ENCODE measurements at places on chromosomes 1 and 21.
A peak's percentile ranks its signal among the peaks of the same experiment; 100 is the strongest.

DNA sequence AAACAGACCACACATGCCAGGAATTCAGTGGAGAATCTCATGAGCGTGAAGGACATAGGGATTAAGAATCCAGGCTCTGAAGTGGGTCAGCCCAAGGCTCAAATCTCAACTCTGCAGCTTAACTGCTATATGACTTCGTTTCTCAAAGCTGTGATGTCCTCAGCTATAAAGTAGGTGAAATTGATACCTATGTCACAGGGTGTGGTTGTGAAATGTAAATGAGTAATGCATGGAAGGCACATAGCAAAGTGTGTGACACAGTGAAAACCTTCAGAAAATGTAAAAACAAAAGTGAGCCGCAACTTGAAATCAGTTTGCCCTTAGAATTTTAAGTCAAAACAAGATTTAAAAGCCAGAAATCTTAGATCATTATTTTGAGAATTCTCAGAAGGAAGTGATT lies 145.7 kb upstream of the PRMT6 start:
- DNase-seq: no peak

GRCh38 chr1:46193984-46194570 lies 4.2 kb downstream of the POMGNT1 start:
- DNase-seq: no peak

DNA sequence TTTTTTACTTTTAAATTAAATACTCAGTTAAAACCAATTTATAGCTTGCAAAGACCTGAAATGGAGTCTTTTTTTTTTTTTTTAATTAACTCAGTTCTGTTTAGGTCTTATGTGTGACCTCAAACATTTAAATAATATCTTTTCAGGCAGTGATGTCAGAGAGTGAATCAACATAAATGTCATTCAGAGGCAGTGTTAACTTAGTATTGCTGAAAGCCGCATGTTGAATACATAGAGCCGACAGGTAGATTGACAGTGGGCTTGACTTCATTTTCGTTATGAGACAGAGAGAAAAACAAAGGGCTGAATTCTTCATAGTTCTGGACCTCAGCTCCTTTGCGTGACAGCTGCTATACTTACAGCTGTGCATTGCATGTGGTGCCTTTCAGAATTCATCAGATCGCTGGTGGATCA lies 51.5 kb downstream of the PRDM2 start:
- no peak for DNase-seq

DNA sequence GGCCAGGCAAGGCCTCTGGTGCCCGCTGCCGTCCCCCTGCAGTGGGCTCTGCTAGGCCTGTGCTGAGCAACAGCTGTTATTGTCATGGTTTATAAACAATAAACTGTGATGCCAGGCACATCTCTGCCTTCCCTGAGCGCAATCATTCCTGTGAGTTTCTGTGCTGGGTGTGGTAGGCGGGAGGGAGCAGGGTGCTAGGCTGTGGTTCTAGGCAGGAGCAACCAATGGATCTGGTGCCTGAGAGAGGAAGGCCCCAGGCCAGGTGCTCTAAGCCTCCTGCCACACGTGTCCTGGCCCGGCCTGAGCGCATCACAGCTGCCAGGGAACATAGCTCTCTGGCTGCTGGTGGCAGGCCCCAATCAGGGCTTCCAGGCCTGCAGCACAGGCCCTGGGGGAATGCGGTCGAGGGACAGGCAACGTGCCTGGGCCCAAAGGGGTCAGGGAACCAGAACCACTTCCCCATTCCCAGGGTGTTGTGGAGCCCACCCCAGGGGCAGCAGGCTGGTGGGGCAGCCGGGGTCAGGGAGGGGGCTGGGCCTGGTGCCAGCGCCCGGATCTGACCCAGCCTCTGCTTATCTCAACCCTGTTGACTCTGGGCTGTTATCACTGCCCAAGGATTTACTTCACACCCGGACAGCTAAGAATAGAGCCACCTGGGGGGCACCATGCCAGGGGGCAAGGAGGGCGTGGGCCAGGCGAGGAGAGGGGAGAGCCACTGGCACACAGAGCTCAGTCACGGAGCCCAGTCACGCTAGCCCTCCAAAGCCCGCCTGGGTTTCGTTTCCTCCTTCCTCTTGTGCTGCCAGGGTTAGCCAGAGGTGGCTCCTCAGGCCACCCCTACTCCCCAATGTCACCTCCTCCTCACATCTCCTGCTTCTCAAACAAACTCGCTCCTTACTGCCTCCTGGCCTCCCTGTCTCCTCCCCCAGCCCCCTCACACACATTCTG lies 11.5 kb downstream of the TRIM46 start:
- no peak for DNase-seq

DNA sequence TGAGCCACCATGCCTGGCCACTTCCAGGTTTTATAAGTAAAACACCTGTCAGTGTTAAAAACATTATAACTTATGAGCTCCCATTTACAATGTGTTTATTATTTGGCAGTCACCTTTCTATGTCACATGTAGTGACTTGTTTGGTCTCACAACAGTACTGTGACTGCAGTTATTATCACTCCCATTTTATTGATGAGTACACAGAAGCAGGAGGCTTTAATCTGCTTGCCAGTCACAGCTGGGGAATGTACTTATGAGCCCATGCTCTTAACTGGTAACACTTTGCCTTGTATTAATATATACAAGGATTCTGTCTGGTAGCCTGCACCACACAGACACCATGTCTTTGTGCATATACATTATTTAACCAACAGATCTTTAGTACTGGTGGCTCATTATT lies 31.1 kb upstream of the BACH1 start:
- DNase-seq: no peak

DNA sequence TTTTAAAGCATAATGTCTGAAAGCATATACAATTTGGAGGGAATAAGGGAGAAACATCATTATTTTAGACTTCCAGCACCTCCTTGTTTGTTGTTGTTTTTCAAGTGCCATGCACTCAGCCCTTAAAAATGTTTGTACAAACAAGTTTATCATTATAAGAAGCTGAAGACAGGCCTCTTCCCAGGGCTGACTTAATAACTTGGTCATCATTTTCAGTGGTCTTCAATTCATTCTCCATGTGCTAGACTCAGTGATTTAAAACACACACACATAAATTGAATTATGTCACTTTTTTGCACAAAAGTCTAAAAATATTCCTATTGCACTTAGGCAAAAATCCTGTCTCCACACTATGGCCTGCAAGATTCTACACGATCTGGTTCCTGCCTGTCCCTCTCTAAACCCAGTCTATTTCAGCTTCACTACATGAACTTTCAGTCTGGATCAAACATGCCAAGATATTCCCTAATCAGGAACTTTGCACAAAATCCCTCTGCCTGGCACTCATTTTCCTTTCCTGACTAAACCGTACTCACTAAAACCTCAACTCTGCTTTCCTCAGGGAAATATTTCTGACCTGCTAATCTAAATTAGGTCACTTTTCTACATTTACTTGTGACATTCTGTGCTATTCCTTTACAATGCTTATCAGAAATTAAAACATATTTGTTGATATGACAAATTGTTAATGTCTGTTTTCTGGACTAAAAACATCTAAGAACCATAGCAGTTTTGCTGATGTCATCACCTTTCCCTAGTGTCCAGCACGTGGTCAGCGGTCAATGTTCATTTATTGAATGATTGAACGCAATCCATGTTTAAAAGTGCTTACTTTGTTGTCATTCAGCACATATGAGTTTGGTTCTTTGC lies 14.8 kb upstream of the GBP5 start:
- DNase-seq: no peak

GRCh38 chr1:207944571-207944970 lies 33.6 kb upstream of the CD34 start:
- DNase-seq: no peak

DNA sequence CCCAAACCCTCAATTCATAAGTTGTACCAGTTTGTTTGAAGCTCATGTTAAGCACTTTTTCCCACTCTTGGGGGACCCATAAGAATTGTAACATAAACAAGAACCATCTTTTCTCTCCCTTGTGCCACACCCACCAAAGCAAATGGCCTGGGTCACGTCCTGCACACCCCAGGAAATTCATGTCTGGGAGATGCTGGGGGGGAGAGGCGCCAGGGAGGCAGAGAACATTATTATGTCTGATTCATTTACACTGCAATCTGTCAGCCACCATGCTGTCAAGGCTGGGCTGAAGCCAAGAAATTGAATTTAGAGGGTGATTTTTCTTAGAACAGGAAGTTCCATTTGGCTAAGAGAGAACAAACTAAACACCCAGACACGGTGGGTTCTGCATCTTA lies 37.2 kb upstream of the IPO9 start:
- no peak for DNase-seq

- DNase-seq: no peak
These were observed 27.4 kb downstream of the HIVEP3 start for GRCh38 chr1:41891199-41891896.

DNA sequence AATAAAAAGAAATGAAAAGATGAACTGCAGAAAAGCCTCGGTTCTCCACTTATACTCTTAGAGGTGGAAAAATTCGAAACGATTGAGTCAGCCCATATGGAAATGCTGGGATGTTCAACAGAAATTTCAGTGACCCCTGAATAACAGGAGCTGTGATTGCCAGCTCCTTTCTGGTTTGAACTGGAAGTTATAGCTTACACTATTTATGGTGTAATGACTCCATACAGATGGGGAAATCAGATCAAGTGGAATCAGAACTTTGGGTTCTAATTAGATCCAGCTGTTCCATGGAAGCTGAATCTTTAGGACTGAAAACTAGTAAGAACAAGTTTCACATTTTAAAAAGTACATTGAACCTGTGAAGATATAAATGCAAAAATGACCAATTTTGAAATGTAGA lies 569.3 kb upstream of the ZRANB2 start:
- DNase-seq: no peak

DNA sequence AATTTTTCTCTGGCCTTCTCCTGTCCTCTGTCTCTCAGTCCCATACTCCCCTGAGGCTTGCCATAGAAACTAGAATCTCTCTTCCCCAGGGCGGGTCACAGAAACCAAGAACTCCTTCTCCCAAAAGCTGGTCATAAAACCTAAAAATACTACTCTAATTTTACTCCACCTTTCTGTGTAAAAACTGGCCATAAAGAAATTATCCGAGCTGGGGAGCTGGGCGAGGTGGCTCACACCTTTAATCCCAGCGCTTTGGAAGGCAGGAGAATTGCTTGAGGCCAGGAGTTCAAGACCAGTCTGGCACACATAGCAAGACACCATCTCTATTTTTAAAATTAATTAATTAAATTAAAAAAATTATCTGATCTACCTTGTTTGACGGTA lies 3.0 kb downstream of the ALG14 start:
- no peak for DNase-seq

- DNase-seq: no peak
These were observed 17.9 kb upstream of the CENPF start for GRCh38 chr1:214584805-214585766.

DNA sequence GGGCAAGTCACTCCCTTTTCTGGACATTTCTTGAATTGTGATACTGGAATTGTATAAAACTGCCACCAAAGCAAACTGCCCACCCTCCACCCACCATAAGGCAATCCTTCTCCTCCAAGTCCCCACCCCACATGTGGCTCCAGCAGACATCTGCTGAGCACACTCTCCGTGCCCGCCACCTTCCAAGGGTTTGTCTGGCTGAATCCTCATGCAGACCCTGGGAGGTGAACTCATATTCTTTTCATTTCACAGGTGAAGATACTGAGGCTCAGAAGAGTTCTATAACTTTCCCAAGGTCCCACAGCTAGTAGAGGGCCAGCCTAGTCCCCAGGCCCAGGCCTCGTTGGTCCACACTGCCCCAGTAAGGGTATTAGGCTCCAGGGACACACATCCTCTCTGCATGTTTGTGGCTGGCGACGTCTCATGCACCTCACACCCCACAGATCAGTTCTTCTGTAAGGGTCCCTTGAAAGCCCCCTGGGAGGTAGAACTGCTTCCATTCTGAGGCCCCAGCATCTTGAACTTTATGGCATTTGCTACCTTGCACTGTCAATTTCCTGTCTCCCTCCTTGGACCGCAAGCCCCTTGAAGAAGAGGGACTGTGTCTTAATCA lies 14.1 kb downstream of the CNTN2 start:
- no peak for DNase-seq

DNA sequence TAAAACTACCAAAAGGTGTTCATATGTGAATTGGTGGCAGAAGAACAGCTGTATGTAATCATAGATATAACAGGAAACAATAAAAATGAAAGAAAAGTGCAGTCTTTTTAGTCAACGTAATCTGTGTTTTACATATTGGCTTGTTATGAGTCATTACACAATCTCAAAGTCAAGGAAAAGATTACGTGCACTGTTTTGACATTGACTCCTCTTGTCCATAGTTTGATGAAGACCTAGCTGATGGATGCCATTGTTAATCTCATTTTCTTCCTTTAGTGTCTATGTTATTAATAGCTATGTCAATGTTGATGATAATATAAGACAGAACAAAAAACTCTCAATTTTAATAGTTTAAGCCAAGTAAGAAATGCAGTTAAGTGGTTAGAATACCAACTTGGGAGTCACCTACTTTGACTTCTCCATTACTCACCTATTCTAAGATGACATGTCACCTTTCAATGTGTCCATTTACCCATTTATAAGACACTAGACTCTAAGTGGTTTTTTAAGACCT lies 84.5 kb upstream of the SAMSN1 start:
- no peak for DNase-seq

GRCh38 chr1:48105165-48105564 lies 108.0 kb upstream of the TRABD2B start:
- no peak for DNase-seq

GRCh38 chr1:51237351-51238033 lies 1.4 kb downstream of the RNF11 start:
- no peak for DNase-seq

GRCh38 chr1:11654137-11654938 lies at the start of the genes FBXO2 and FBXO44:
Gene FBXO2, minus strand, starts transcription at chr1:11654429. Its CDS starts 89 bp downstream, at chr1:11654340.
Gene FBXO44, plus strand, starts transcription at chr1:11654877. Its CDS starts 959 bp downstream, at chr1:11655836.
- peak; percentile 54 for DNase-seq

GRCh38 chr1:41844255-41844654 lies 74.5 kb downstream of the HIVEP3 start:
- DNase-seq: no peak

- DNase-seq: no peak
These were observed 27.7 kb downstream of the PKP1 start for GRCh38 chr1:201310986-201311355.

DNA sequence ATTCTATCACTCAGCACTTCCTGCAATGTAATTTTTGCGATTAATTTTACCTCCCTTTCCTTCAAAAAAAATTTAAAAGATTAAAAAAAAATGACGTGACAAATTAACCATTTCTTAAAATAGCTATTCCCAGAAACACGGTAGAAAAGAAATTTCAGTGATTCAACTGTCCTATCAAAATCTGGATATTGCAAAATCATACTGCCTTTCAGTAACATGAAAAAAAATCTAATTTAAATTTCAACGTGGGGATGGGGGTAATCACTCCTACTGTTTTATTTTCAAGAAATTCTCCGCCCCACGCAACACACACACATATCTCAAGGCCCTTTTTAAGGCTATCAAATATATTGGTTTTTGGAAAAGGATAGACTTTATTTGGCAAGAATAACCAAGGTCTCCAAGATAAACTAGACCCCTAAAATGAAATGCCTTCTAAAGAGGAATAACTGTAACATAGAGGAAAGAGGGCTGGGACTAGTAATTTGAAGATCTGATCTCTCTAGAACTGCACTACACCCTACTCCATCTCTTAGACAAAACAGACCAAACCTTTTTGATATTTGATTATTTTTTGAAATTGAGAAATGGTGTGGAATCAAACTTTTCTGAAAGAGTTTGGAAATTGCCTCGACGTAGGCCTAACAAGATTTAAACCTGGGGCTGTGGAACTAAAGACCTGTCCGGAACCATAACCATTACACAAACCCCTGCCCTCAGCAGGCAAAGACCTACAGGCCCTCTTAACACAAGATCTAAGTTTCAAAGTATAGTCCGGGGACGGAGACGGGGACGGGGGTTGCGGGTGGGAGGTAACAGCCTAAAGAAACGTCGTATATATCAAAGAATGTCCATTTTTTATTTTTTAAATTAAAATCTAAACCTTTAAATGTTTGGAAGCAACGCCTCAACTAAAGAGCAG lies 941 bp downstream of the ARNT start:
- no peak for DNase-seq
